ENCODE measurements at places on chromosomes 16 and 17. TPM values are rescaled to one million over a fixed set of nuclear protein-coding genes. Genes with fewer than 3 reads are reported as not detected.

Gene KRT40
- not detected for total RNA-seq

Gene LGALS9B
- total RNA-seq: not detected

Gene CTU2
- total RNA-seq: 11.5 TPM

Gene ZG16
- total RNA-seq: not detected

Gene RAB26
- 2.9 TPM for total RNA-seq
